Cardiac muscle cell (in vitro differentiated cells and primary cell): ENCODE measurements at places on chromosomes 1 and 21. TPM values are rescaled to one million over a fixed set of nuclear protein-coding genes. Genes with fewer than 3 reads are reported as not detected.
A peak's percentile ranks its signal among the peaks of the same experiment; 100 is the strongest.

DNA sequence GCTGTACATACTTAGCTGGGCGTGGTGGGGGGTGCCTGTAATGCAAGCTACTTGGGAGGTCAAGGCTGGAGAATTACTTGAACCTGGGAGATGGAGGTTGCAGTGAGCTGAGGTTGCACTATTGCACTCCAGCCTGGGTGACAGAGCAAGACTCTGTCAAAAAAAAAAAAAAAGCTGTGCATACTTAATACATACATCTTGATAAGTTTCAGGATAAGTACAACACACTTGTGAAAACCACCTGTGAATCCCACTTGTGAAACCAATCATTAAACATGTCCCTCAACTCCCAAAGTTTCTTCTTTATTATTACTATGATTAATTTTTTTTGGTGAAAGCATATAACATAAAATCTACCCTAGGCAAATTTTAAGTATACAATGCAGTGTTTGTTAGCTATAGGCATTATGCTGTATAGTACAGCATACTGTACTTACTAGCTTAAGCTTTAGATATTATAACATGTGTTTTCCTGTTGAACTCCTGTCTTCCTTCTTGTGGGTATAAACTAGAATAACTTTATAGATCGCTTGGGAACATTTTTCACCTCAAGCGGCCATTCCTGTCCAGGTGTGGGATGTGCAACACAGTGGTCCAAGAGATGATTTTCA, 41.4 kb downstream of the DISC1 start:
- DNase-seq: no peak

DNA sequence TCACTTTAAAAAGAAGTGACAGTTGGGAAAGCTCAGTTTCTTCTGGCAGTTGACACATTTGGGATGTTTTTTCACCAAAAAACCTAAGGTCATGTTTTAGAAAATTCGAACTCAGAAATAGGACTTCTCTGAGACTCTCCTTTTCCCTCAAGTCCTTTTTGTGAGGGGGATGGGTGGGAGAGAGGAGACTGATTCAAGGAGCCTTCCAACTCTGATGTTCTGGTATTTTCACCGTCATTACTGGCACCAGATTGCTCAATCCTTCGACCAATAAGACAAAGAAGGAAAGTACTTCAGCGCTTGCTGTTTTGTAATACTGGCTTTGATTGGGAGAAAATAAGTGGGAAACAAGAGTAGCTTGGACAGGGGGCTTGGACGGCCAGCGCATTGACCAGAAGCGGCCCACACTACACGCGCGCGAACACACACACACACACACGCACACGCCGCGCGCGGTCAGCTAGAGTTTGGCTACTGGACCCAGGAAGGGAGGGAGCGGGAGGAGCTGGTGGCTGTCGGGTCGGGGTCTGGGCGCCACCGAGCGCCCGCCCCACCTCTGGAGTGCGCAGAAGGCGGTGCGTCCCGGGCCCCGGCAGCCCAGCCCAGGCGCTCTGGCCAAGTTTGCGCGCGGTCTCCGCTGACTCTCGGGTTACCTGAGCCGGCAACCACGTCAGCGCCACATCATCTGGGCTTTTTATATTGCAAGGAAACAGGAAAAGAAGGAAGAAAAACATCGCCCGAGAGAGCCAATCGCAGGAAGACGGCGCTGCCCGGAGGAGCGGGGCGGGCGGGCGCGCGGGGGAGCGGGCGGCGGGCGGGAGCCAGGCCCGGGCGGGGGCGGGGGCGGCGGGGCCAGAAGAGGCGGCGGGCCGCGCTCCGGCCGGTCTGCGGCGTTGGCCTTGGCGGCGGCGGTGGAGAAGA, at the start of gene KCNK1:
KCNK1 (plus strand) TSS at position 855 of the 921 bp plus-strand sequence; CDS start at position 921, 66 bp downstream.
- DNase-seq: peak; percentile 94

GRCh38 chr1:67339623-67340343, 32.1 kb downstream of the IL12RB2 start:
- peak; percentile 49 for DNase-seq

DNA sequence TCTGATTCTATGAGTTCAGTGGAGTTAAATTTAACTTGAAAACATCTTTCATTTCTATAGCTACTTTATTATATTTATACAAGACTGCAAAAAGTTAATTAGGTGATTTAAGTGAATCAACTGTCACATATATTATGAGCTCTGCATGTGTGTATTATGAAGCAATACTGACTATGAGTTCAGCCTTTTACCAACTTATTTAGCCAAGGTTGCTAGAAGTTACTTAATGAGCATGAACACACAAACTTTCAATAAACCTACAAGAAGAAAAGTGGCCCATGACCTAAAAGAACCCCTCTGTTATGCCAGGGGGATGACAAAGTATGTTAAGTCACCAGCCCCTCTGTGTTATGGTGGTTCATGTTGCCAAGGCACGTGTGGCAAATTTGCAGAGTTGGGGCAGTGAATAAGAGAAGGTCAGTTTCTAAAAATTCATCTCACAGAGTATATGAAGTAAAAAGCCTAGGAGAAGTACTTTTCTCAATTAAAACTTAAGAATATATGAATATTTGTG, 86.7 kb upstream of the LYPLAL1 start:
- no peak for DNase-seq

GRCh38 chr1:164794356-164794755, 235.4 kb downstream of the PBX1 start:
- DNase-seq: no peak

GRCh38 chr1:174135211-174135610, 24.1 kb upstream of the RABGAP1L start:
- no peak for DNase-seq

DNA sequence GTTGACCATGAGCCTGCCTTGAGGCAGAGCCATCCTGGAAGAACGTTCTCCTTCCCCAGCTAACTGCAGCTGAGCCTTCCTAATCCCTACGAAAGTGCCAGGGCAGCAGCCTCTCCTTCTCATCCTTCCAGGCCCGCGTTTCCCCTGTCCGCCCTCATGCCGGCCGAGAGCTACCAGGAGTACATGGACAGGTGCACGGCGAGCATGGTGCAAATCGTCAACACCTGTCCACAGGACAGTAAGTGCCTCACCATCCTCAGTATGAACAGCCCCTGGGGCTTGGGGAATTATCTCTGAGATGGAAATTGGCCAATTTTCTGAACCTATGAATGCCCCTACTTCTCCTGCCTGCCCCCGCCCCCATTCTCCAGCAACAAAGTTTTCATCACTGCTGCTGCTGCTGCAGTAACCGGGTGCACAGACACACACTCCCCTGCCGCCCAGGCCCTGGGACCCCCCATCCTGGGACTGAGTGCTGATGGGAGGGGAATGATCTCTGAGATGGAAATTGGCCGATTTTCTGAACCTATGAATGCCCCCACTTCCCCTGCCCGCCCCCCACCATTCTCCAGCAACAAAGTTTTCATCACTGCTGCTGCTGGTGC, 39.6 kb downstream of the UBASH3A start:
- no peak for DNase-seq

GRCh38 chr1:243447347-243447746, 191.5 kb downstream of the SDCCAG8 start:
- DNase-seq: peak; percentile 62

GRCh38 chr1:60947367-60947766, 135.0 kb upstream of the NFIA start:
- DNase-seq: no peak

DNA sequence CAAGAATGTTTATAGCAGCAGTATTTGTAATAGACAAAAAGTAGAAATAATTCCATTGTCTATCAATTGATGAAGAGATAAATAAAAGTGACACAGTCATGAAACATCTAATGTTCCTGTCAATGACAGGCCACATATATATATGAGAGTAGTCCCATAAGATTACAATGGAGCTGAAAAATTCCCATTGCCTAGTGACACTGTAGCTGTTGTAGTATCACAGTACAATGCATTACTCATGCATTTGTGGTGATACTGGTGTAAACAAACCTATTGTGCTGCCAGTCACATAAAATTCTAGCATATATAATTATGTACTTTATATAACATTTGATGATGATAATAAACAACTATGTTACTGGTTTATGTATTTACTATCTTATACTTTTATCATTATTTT, 141.9 kb upstream of the LYPLAL1 start:
- DNase-seq: no peak

GRCh38 chr1:1783320-1783719, 5.0 kb upstream of the NADK start:
- DNase-seq: no peak

DNA sequence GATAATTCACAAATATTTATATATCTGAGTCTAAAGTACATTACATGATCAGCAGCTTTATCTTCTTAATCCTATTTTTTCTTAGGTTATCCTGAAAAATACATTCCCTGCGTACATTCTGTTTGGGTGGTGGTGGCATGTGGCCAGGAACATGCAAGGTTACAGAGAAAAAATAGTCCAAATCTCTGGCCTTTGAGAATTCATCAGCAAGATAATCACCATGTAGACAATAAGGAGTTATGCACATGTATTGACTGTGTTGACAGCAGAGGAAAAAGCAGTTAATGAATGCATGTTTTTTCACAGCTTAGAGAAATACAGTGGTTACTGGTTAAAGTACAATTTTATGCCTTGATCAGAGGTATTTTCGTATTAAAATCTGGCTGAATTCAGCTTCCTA, 49.0 kb downstream of the ABCA4 start:
- DNase-seq: peak; percentile 58

DNA sequence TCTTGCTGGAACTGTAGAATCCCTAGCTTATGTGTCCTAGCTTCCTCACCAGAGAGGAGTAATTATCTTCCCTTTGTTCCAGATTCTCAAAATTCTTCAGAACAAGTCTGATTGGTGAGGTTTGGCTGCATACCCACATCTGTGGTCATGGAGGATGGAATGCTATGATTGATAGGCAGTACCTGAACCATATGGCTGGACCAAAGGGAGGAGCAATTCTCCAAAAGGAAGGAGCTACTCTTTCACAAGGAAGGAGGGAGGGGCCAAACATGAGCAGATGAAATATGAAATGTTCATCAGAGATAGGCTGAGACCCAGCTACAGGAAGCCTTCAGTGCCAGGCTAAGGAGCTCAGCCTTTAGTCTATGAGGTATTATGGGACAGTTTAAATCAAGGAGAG, 5.0 kb upstream of the RNF19B start:
- no peak for DNase-seq

The USH2A gene
- total RNA-seq: 0.24 and 0.25 TPM in 2 replicates

The TAS1R1 gene
- total RNA-seq: not detected in 2 replicates

The HJV gene
- 0.18 TPM in 1 of 2 replicates, not detected in the other for total RNA-seq

The LHX8 gene
- total RNA-seq: 0.18 and 0.35 TPM in 2 replicates

The CNIH3 gene
- 3.2 and 3.7 TPM in 2 replicates for total RNA-seq

The GATAD2B gene
- total RNA-seq: 10.8 and 19.6 TPM in 2 replicates

The TFF2 gene
- total RNA-seq: not detected in 2 replicates
